ENCODE measurements at places on chromosomes 7 and 10. TPM values are rescaled to one million over a fixed set of nuclear protein-coding genes. Genes with fewer than 3 reads are reported as not detected.
A peak's percentile ranks its signal among the peaks of the same experiment; 100 is the strongest.

DNA sequence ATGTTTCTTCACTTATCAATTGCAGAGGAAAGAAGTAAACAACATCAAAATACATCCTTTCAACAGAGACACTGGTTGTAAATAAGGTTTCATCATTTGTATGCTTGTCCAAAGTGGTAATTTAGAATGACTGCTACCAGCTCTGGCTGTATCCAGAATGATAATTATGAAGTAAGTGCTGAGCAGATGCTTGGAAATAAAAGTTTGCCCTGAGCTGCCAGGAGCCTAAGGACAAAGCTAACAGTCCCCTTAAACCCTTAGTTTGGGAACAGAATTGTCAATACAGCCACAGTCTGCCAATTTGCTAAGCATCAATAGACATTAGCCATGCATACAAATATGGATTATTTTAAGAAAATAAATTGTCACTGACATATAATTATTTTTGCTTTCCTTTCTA is 147.0 kb upstream of the SLC13A1 start:
- DNase-seq: no peak
- H3K27ac ChIP-seq: no peak overlapping the region
- no peaks in the 10 kb centered on the region for H3K27me3 ChIP-seq
- H3K36me3 ChIP-seq: no peaks in the 10 kb centered on the region
- H3K4me3 ChIP-seq: no peak overlapping the region
- H3K4me1 ChIP-seq: no peaks in the 10 kb centered on the region

DNA sequence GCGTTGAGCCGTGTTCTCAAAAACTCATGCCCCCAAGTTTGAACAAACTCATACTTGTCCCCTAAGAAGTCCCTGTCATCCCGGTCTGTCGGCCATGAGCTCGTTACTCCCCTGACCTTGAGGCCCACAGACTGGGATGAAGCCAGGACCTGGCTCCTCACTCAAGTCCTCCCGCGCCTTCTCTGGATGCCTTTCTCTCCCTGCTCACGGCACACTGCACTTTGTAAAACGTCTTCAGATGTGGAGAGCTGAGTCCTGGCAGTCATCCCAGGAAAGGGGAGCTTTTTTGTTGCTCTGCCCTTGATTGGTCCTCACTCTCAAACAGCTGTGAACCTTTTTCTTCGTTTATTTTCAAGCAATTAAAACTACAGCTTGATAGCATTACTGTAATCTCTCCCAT is 110.8 kb downstream of the JAZF1 start:
- H3K27ac ChIP-seq: no peak overlapping the region
- H3K27me3 ChIP-seq: peaks cover 2% of the 10 kb centered on the region
- H3K4me3 ChIP-seq: no peak overlapping the region
- no peaks in the 10 kb centered on the region for H3K36me3 ChIP-seq
- DNase-seq: no peak
- no peaks in the 10 kb centered on the region for H3K4me1 ChIP-seq

DNA sequence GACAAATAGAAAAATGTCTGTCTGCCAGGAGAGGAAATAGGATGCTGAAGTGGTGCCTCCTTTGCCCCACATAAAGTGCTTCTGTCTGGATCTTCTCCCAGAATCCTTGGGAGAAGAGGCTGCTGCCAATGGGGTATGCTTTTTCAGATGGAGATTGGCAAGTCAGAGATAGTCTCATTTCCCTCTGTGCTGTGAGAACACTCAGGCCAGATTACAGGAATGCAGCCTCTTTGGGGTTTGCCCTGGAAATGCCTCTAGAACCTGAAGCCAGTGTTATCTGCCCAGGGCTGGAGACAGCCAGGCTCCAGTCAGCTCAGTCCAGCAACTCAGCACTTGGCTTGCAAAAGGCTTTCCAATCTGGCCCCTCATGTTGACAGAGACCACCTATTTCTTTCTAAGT is 119.1 kb upstream of the PHYHIPL start:
- no peak for DNase-seq
- no peaks in the 10 kb centered on the region for H3K4me1 ChIP-seq
- H3K27me3 ChIP-seq: no peaks in the 10 kb centered on the region
- H3K27ac ChIP-seq: no peak overlapping the region
- no peak overlapping the region for H3K4me3 ChIP-seq
- H3K36me3 ChIP-seq: no peaks in the 10 kb centered on the region

- H3K27ac ChIP-seq: no peak overlapping the region
- H3K4me3 ChIP-seq: no peak overlapping the region
- peaks cover 24% of the 10 kb centered on the region for H3K27me3 ChIP-seq
- H3K36me3 ChIP-seq: peaks cover 14% of the 10 kb centered on the region
These were observed 129.3 kb downstream of the MYOF start for GRCh38 chr10:93352638-93353383.

- H3K27me3 ChIP-seq: no peaks in the 10 kb centered on the region
- no peak for DNase-seq
- no peaks in the 10 kb centered on the region for H3K4me1 ChIP-seq
- no peak overlapping the region for H3K4me3 ChIP-seq
- no peaks in the 10 kb centered on the region for H3K36me3 ChIP-seq
These were observed 571.0 kb downstream of the SH2D4B start for GRCh38 chr10:81108516-81109199.

GRCh38 chr10:79249186-79250121 is 97.8 kb upstream of the PPIF start:
- H3K4me1 ChIP-seq: peaks cover 57% of the 10 kb centered on the region
- H3K27me3 ChIP-seq: no peaks in the 10 kb centered on the region
- no peak for DNase-seq
- H3K4me3 ChIP-seq: peak overlapping the region; percentile 32

DNA sequence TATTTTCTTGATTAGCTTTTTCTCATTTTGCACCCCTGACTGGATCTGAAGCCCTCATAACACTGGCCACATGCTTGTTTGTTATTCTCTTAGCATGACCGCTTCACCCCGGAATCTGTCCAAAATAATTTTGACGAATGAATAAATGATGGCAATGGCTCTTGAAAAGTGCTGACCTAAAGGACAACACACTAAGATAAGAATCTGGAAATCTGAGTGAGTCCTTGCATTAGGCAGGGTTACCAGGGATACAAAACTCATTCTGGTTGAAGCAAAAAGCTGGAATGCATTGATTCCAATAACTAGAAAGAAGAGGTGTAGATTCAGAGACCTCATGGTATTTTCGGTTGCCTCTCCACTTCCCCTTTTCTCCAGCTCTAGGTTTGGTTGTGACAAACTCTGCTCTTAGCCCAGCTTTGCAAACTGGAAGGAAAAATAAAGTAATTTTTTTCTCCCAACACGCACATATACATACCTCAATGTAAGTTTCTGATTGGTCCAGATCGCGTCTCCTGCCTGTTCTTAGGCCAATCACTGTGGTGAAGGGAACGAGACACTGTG is 157.4 kb downstream of the SKIDA1 start:
- no peak overlapping the region for H3K27ac ChIP-seq
- no peak overlapping the region for H3K4me3 ChIP-seq

- H3K4me3 ChIP-seq: no peak overlapping the region
- H3K27ac ChIP-seq: no peak overlapping the region
- no peaks in the 10 kb centered on the region for H3K4me1 ChIP-seq
- no peaks in the 10 kb centered on the region for H3K36me3 ChIP-seq
These were observed 19.5 kb downstream of the CCDC71L start for GRCh38 chr7:106641416-106641815.

CRPPA gene
- total RNA-seq: 1.9 TPM

C7orf33 gene
- total RNA-seq: not detected

SLC26A5 gene
- total RNA-seq: not detected

FAM237B gene
- total RNA-seq: not detected
